ENCODE measurements at places on chromosomes 5 and 9. TPM values are rescaled to one million over a fixed set of nuclear protein-coding genes. Genes with fewer than 3 reads are reported as not detected.

The ANKRD18A gene
- total RNA-seq: 1.5 TPM

The ESM1 gene
- total RNA-seq: 764 TPM

The VLDLR gene
- total RNA-seq: 9.9 TPM

The FAM153A gene
- not detected for total RNA-seq

The ARL10 gene
- total RNA-seq: 9.2 TPM

The ENTPD8 gene
- total RNA-seq: 0.07 TPM

The SH3PXD2B gene
- 25.9 TPM for total RNA-seq

The SLC28A3 gene
- total RNA-seq: not detected

The CACNA1B gene
- 0.07 TPM for total RNA-seq

The CARTPT gene
- not detected for total RNA-seq

The TAF11L4 gene
- not detected for total RNA-seq

The SOX30 gene
- not detected for total RNA-seq

The CCL27 gene
- 0.14 TPM for total RNA-seq

The PRRT1B gene
- not detected for total RNA-seq

The CEP72 gene
- 5.2 TPM for total RNA-seq

The ACOT12 gene
- 0.13 TPM for total RNA-seq

The COL27A1 gene
- 4.4 TPM for total RNA-seq

The ZNF879 gene
- 4.4 TPM for total RNA-seq

The SAPCD2 gene
- total RNA-seq: 31.1 TPM

The RPL7A gene
- total RNA-seq: 2,883 TPM

The LTC4S gene
- 0.66 TPM for total RNA-seq

The SPATA31E1 gene
- not detected for total RNA-seq

The KCNV2 gene
- total RNA-seq: not detected

The TMC1 gene
- total RNA-seq: 0.99 TPM

The SV2C gene
- total RNA-seq: not detected

The PAPPA gene
- total RNA-seq: 0.07 TPM

The ST6GALNAC4 gene
- 62.0 TPM for total RNA-seq

The BTNL3 gene
- not detected for total RNA-seq
